ENCODE measurements at places on chromosomes 2 and 18.

DNA sequence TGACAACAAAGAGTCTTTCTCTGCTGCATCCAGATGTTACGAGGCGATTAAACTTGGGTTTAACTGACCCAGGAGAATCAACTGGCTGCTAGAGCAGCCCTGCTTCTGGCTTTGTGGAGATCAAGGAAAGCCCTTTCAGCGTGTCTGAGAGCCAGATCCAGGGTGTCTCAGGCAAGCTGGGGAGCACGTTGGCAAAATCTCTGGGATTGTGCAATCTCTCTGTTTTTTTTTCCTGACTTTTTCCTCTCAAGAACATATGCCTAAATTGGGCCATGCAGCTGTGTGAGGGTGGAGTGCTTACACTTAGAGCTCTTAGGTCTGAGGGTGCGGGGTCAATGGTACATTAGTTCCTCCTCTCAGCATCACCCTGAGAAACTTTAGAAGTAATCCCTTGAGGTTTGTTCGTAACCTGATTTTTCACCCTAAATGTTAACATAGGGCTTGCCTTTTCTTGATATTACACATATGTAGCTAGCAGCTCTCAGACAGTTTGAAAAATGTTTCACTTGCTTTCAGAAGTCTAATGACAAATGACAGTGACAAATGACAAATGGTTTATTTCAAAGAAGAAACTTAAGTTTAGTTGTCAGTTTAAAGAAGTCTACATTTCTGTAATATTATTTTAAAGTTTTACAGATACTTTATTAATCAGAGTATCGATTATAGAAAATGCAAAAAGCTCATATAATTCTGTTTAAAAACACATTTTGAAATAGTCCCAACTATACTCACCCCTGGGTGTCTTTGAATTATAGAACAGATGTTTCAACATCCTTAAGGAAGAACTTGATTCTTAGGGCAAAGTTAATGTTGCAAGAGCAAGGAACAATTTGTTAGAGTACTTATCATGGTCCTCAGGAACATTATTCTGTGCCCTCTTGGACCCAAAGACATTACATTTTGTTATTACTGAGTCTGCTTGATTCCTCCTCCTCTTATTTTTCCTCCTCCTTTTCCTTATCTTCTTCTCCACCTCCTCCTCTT lies 38.4 kb upstream of the ZSWIM2 start:
- DNase-seq, result no peak

- no peak for DNase-seq
Observed at GRCh38 chr2:86661333-86661732, 37.7 kb upstream of the RNF103 start.

DNA sequence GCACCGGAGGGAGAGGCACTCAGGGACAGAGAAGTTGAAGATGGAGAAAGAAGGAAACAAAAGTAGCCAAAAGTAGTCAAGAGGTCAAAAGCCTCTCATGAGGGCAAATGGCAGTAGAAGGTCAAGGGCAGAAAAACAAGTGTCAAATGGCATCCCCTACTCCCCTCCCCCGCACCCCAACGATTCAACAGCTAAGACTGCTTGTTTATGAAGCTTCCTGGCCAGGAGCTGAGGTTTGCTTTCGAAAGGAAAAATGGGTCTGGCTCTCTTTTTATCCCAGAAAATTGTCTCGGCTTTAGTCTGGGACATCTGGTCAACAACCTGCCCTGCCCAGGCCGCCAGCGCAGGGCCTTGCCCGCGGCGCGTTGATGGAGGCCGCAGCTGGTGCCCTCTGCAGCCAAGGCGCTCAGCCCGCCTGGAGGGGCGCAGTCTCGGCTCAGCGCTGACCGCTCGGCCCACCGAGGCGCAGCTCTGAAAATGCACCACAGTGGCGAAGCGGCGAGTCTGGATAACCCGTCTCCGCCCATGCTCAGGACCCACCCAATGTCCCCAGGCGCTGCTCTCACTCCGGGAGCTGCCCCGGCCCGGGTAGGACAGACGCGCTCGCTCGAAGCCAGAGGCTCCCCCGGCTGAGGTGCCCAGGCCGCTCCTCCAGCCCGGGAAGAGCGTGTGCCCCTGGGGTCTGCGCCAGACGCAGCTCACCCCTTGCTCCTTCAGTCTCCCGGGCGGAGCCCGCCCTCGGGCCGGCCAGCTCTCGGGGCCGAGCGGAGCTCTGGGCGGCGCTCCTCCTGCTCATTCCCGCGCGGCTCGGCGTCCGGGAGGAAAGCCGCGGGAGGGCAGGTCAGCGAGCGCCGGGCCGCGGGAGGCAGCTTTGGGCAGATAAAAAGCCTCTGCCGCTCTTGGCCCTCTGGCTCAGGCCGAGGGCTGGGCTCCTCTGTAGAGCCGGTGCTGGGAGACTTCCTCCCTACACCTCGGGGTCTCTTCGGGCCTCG lies 1.8 kb upstream of the TBR1 start:
- no peak for DNase-seq

DNA sequence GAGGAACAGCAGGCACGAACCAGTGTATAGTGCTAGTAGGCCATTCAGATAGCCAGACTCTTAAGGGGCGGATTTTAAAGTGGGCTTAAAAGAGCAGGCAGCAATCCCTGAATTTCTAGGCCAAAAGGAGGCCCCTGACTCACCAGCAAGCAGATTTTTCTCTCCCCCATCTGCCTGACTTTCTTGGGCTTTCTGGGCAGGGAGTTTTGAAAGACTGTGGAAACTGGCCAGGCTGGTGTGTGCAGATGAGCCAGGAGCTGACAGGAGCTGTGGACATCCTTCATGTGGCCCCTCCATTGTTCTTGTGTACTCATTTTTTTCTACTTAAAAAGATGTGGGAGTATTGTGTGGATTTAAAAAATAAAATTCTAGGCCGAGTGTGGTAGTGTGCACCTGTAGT lies 59.0 kb downstream of the GLI2 start:
- no peak for DNase-seq

DNA sequence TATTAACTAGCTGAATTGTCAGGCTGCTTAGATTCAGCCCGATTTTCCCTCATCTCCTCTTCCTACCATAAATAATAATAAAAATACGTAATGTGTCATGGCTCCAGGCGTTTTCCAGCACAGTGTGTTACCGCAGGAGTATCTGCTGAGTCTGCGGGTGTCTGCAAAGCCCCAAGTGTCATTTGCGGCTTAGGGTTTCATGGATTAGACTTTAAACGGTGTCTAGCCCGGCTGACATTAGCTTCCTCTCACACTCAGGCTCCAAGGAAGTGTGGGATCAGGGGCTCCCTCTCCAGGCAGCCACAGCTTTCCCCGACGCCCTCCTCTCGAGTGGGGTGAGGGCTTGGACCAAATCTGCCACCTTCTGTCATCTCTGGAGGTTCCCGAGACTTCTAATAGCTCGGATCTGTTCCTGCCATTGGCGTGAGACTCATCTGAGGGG lies 14.1 kb upstream of the HOXD1 start:
- peak; percentile 91 for DNase-seq

- DNase-seq, result no peak
Observed at GRCh38 chr2:133486771-133487191, 81.5 kb downstream of the NCKAP5 start.

GRCh38 chr18:73316513-73316912 lies 448.7 kb upstream of the NETO1 start:
- no peak for DNase-seq

DNA sequence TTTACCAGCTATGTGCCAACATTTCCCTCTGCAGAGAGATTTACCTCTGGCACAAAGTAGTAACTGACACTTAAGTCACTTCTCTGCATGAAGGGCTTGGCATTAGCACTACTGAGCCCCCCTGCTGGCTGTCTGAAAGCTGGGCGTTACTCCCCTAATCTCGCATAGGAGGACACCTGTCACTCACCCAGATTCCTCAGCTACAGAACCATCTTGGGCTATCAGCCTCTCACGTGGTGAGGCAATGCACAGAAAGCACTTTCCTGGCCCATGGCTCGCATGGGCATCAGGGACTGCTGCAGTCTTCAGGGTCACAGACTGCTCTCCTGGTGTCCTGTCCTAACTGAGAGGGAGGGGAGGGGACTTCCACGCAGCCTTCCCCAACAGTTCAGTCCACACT lies 12.0 kb downstream of the SERPINE2 start:
- DNase-seq, result no peak

DNA sequence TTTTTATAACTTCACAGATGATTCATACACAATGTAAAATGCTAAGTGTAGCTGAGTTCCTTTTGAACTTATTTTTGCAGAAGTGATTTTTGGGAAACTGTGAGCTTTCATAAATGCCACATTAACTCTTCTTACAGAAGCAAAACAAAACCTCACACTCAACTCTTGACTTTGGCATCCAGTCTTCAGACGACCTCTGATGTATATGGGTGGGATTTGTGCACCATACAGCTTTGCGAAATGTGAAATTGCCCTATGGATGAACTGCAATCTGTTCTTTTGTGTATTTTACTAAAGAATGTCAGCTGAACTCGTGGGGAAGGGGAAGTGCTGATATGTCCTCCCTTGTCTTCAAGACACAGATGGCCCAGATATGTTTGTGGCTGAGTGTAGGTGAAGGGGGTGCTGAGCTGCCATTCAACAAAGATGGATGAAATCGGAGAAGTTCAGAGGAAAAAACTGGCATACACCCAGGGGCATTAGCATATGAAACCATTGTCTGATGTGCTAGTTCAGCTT lies 218.3 kb downstream of the PTGR3 start:
- DNase-seq, result no peak

GRCh38 chr2:96693286-96694200 lies 46.3 kb downstream of the LMAN2L start:
- DNase-seq, result no peak

DNA sequence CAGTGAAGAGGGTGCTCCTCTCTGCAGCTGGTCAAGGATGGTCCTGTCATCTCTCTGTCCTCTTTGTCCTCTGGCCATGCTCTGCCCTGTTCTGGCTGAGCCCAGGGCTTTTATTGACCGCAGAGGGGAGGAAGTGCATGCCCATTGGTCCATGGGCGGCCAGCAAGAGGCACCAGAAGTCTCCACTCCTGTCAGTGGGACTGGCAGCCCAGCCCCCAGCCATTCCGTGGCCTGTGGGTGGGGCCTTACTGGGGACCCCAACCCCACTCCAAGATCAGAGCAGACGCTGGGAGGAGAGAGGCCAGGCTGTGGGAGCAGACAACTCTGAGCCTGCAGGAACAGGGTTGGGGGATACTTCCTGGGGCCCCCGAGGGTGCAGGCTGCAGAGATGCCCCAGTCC lies 156.9 kb downstream of the CTNNA2 start:
- no peak for DNase-seq

DNA sequence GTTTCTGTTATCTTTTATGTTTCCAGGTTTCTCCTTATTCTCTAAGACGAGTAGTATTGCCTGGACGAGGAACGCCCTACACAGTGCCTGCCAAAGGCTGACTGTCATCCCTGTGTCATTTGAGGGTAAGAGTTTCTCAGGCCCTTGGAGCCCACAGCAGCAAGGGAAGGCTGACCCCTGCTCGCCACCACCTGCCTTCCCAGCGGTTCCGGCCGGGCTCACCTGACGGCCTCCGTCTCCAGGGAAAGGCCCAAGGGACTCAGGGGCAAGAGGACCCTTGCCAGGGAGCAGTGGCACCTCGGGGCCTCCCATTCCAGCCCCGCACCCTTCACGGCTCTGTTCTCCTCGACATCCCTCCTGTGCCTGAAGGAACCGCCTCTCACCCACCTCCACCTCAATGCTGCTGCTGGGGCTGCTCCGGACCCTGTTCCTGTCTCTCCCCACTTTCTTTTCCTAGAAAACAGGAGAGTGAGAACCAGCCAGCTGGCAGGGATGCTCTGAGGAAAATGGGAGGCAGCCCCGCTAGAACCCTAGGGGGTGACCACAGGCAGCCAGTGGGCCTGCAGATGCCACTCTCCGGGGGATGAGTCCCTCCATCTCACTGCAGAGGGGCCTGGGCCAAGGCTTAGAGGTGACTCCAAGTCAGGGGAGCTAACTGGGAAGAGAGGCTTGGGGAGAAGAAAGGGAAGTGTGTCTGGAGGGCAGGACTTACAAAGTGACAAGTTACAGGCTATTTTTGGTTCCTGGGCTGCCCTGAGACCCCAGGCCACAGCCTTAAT lies 1.9 kb downstream of the LIMS2 start:
- DNase-seq, result no peak

GRCh38 chr2:5285061-5285460 lies 407.1 kb upstream of the SOX11 start:
- no peak for DNase-seq

DNA sequence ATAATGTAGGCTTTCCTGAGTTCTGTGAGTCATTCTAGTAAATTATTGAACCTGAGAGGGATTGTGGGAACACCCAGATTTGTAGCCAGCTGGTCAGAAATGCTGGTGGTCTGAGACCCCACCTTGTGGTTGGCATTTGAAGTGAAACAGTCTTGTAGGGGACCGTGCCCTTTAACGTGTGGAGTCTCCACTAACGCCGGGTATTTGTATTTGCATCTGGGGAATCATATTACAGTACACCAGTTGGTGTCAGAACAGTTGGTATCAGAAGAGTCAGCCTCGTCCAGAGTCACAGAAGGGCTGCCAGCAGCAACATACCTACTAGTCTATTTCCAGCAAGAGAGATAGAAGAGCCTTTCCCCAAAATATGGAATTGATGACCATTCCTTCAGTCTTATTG lies 38.3 kb upstream of the PTPN4 start:
- no peak for DNase-seq

GRCh38 chr2:200695191-200695590 lies 109.4 kb downstream of the AOX1 start:
- no peak for DNase-seq

- no peak for DNase-seq
Observed at GRCh38 chr18:62569081-62569655, 46.3 kb downstream of the ZCCHC2 start.

GRCh38 chr18:60599267-60599666 lies 226.7 kb upstream of the MC4R start:
- DNase-seq, result no peak

- no peak for DNase-seq
Observed at GRCh38 chr2:149421791-149422190, 91.4 kb downstream of the LYPD6 start.

DNA sequence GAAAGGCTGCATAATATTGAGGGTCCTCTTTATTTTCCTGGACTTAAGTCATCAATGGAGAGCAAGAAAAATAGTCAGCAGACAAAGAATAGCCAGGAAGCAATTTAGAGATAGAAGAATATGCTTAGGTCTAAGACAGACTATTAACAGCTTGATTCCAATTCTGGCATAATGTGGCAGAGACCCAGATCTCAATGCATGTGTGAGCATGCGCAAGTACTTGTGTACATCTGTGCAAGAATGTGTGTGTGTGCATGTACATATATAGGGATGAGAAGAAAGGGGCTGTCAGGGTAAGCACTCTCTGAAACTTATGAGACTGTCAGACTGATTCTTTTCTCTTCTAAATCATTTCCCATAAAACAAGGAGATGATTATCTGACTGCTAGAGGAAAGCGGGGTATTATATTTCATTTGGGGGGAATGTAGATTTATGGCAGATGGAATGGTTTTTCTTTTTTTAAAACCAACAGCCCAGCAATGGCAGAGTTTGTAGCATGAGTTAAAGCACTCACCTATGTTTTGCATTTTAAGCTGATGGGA lies 381.3 kb upstream of the SPRED2 start:
- no peak for DNase-seq

Data from D721Med (cell line).